ENCODE measurements at places on chromosomes 3 and 15.

DNA sequence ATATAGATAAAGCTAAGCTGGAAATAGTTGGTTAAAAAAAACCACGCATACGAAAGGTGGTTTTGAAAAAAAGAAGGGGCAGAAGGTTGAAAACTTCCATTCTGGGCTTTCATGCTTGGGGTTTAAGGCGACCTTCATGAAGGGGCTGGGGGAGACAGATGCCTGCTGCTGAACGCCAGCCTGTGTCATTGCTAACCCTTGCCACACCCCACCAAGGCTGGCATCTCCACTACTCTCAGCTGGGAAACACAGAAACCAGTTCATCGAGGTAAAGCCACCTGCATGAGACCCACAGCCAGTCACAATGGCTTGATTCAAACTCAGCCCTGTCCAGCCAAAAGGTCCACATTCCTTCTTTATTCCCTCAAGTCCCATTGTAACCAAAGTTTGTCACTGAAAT lies 78.7 kb downstream of the ADAMTS17 start:
- no peak for DNase-seq

DNA sequence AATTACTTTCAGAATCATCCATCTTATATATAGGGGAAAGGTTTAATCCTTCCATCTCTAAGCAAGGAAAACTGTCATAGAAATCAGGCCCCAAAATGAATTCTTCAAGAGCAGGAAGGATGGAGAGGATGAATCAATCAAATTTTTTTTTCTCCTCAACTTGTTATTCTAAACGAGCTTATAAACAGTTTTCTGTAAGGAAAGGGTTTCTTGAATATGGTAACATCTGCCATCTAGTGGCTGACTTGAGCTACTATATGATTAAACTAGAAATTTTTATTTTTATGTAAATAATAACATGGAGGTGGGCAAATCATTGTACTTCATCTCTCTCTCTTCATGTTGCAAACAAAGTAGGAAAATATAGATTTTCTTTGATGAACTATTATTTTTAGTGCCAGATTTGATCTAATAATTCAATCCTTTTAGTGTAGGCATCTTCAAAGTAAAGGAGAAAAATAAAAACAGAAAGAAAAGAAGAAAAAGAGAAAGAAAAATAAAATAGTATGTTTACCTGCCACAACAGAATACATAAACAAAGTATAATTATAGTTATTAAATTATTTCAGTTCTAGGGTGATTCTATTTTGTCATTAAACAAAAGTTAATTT lies 146.6 kb downstream of the SERPINI1 start:
- no peak for DNase-seq

DNA sequence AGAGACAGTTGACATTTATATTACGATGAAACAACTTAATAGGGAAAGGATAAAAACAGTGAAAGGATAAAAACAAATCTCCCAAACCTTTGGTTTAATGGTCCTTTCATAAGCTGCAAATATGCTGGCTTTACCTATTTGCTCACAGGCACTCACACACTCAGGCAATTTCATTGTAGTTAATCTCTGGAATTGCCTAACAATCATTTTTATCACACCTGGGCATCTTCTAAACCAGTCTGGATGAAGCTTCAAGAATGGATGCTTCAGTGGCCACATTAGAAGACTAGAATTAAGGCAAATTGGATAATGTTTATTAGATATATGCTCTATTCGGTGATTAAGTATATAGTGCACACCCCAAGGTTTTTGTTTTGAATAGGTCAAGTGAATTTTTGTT lies 13.5 kb downstream of the OSBPL10 start:
- no peak for DNase-seq

DNA sequence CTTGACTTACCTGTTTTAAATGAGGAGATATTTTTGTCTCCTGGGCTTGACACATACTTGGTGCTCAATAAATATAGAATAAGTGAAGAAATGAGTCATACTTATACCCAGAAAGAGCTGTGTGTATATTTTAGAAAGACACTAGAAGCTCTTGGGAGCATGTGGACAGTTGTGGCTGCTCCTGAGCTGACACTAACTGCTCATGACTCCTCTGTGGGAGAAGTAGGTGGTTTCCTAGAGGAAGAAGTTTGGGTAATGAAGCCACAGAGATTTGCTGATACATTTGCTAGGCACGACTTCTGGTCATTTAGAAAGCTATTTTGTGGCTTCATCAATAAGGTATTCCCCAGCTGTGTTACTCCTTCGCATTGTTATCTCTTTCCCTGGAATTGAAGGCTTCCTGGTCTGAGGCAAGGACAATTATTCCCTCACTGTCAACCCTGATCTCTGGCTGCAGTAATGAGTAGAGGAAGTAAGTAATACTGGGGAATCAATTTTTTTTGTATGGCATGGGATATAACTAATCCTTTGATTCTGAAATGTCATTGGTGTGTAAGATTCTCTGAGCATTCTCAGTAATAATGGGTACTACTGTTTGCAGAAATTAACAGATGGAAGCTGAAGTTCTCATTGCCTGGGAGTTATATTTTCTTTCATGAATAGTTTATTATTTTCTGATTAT lies 79.6 kb upstream of the DCBLD2 start:
- peak; percentile 27 for DNase-seq

Data from T1000 (cell line).